ENCODE measurements at places on chromosomes 11 and 22.

DNA sequence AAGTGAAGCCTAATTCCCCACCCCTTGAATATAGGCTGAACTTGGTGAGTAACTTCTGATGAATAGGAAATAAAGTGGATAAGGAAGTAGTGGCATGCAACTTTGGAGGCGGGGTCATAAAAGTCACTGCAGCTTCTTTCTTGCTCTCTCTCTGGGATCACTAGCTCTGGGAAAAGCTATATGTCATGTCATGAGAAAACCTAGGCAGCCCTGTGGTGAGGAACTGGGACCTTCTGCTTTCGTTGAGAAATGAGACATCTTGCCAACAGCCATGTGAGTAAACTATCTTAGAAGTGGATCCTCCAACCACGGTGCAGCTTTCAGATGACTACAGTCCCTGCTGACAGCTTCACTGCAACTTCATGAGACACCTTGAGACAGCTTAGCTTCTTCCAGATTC lies 15.7 kb downstream of the ZNF214 start:
- no peak for DNase-seq

DNA sequence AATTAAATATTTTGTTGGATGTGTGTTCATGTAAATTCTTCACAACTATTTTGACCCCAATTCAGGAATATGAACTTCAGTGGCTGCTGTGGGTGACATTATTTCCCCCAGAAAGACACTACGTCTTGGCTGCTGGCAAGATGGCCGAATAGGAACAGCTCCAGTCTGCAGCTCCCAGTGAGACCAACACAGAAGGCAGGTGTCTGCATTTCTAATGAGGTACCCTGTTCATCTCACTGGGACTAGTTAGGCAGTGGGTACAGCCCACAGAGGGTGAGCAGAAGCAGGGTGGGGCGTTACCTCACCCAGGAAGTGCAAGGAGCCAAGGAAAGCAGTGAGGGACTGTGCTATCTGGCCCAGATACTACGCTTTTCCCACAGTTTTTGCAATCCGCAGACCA lies 65.3 kb downstream of the ZBTB44 start:
- DNase-seq = no peak

DNA sequence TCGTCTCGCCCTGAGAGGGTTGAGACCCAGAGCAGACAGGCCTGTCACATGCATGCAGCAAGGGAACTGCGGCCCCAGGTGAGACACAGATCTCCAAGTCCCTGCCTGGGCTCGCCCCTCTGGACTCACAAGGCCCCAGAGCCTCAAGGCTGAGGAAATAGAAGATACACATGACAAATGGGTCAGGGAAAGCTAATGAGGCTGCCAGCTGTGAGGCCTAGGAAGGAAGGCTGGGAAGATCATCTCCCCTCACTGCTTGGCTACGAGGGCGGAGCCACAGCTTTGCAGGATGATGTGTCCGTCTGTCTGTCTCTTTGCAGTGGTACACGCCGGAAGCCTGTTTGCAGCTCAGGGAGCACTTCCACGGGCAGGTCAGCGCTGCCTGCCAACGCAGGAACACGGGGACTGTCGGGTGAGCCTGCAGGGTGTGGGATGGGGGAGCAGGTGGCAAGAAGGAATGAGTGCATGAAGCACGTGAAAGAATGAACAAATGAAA lies 4.5 kb downstream of the RAB36 start:
- no peak for DNase-seq

- DNase-seq = no peak
Observed at GRCh38 chr11:17547051-17547577, at the start of gene OTOG. TSS of gene OTOG (plus strand) at chr11:17547259. CDS start at chr11:17547373, 114 bp downstream.

GRCh38 chr11:75814363-75814676 lies 690 bp upstream of the UVRAG start:
- no peak for DNase-seq

- no peak for DNase-seq
Observed at GRCh38 chr11:129910360-129910759, 15.0 kb upstream of the NFRKB start.

- peak; percentile 26 for DNase-seq
Observed at GRCh38 chr11:119361056-119361787, 14.7 kb upstream of the MFRP start.

GRCh38 chr11:95700471-95700817 lies 89.1 kb downstream of the FAM76B start:
- DNase-seq = no peak

DNA sequence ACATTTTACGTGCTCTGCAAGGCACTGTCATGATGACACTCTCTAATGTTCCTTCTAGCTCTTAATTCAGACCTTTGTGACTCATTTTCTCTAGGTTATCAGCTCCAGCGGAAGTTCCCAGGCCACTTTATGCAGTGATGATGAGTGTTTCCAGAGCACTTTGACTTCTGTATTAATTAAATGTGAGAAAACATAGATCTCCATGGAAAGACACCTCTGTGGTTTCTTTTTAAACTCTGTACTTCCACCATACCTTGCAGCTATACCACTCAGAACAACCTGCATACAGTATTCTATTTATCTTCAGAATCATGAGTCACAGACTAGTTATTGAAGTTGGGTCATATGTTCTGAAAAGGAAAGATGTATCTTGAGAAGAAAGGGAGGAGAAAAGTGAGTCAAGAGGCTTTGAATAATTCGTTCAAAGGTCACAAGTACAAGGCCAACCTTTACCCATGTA lies 175.6 kb upstream of the TENM4 start:
- no peak for DNase-seq

DNA sequence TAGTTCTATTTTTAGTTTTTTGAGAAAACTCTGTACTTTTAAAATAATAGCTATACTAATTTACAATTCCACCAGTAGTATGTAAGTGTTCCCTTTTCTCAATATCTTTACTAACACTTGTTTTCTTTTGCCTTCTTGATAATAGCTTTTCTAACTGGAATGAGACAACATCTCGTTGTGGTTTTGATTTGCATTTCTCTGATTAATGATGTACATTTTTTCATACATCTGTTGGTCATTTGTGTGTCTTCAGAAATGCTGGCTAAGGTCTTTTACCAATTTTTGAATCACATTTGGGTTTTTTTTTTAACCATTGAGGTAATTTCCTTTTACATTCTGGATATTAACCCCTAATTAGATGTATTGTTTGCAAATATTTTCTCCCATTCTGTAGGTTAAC lies 258.9 kb downstream of the DYNC2H1 start:
- no peak for DNase-seq

- no peak for DNase-seq
Observed at GRCh38 chr22:21108379-21109115, 62.8 kb downstream of the LRRC74B start.
